Gastroesophageal sphincter (tissue), 4 donors: ENCODE measurements at places on chromosomes 2 and 18.

GRCh38 chr2:138469411-138469810 lies 32.2 kb upstream of the SPOPL start:
- no peak for ATAC-seq

DNA sequence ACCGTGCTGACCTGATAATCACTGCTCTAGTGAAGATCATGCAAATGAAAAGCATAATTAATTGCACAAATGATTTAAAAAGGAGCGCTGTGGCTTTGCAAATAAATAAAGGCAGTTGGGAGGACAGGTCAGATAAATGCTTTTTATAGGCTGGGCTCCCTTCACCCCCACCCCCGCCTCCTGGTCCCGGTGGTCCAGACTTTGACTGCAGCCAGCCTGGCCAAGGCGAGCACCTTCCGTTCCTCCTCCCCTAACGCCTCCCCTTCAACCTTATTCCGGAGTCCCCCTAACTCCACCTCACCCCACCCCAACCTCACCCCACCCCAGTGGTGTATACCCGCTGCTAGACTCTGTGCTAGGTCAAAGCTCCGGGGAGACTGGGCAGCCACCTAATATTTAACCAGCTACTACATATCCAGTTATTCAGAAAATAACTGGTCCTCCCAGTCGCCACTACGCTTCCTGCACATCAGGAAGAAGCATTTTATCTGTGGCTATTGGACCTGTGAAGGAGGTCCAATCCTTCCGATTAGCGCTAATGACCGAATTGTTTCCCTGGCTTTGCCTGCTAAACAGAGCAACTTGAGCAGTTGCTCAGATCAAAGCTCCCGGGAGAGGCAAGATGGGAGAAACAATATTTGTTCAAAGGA lies 3.7 kb upstream of the SP9 start:
- no peak for ATAC-seq

DNA sequence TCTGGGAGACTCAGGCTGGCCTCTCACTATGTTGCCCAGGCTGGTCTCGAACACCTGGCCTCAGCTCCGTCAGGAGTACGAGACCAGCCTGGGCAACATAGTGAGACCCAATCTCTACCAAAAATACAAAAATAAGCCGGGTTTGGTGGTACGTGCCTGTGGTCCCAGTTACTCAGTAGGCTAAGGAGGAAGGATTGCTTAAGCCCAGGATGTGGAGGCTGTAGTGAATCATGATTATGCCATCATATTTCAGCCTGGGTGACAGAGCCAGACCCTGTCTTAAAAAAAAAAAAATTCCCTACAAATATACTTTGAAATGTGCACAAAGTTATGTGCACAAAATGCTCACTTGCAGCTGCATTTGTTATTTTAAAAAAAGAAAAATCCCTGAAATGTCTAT lies 26.3 kb upstream of the AGAP1 start:
- ATAC-seq: no peak

DNA sequence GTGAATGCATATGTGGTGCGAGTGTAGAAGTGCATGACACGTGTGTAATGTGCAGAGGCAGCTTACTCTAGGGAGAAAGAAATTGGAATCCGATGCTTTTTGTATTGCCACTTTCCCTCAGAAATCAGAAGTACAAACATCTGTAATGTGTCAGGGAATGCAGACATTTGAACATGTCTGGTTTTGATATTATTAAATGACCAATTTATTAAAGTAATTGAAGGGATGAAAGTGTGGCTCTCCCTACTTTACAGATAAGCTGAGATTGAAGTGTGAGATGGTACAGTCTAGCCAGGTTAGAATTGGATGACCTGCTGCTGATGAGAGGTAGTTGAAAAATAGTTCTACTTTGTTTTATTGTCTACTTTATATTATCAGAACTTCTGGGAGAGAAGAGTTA lies 74.5 kb upstream of the NT5C1B start:
- ATAC-seq: no peak

- no peak for ATAC-seq
These were observed 404.4 kb downstream of the TRIB2 start for GRCh38 chr2:13121096-13121495.

DNA sequence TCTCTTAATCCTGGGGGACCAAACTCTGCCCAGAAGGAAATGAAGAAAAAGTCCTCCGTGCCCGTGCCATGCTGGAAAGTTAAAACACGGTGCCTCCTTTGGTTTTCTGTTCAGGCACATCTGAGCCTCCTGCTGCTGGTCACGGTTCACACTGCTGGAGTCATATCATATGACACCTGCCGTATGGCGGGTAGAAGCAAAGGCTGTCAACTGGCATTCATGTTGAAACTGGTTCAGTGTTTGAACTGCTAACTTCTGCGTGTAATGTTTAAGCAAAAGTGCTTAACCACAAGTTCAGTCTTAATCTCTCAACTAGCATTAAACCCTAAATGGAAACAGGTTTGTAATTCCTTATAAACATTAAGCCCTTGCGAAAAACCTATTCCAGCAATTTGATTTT lies 3.1 kb downstream of the STK39 start:
- ATAC-seq: no peak

- no peak for ATAC-seq
These were observed 6.1 kb downstream of the INO80C start for GRCh38 chr18:35491700-35492077.

DNA sequence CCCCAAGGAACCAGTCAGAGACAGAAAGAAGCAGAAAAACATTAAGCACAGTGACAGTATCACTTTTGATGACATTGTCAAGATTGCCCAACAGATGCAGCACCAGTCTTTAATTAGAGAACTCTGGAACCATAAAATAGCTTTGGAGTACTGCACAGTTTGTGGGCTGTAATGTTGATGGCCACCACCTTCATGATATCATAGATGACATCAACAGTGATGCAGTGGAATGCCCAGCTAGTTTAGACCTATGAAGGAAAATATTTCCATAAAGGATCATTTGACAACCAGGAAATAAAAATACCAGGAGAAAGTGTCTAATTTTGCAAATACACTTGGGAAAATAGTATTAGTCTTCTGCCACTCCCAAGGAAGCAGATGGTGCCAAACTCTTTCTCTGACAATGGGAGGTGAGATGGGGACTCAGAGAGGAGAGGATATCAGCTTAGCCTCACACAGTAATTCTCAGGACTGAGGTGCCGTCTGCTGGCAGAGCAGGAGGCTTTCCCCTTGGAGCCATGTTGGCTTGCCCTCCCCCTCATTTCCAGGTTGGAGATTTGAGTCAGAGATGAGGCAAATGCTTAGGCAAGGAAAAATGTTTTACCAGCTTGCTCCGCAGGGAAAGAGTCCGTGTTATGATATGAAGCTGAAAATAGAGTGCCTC lies 107.5 kb upstream of the CELF4 start:
- ATAC-seq: no peak

DNA sequence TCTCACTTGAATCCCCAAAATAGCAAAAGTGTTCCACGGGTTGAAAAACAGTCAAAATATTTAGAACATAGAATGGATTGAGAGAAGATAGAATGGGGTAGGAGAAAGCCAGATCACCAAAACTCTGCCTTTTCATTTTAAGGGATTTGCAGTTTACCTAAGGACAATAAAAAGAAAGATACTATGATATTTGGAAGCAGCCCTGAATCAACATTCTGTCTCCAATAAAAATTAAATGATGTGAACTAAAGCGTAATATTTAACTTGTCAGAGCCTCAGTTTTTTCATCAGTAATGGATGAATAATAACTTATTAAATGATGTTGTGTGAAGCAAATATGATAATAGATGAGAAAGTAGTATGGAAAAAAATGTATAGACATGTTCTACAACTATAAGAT lies 100.2 kb upstream of the REG3G start:
- no peak for ATAC-seq

DNA sequence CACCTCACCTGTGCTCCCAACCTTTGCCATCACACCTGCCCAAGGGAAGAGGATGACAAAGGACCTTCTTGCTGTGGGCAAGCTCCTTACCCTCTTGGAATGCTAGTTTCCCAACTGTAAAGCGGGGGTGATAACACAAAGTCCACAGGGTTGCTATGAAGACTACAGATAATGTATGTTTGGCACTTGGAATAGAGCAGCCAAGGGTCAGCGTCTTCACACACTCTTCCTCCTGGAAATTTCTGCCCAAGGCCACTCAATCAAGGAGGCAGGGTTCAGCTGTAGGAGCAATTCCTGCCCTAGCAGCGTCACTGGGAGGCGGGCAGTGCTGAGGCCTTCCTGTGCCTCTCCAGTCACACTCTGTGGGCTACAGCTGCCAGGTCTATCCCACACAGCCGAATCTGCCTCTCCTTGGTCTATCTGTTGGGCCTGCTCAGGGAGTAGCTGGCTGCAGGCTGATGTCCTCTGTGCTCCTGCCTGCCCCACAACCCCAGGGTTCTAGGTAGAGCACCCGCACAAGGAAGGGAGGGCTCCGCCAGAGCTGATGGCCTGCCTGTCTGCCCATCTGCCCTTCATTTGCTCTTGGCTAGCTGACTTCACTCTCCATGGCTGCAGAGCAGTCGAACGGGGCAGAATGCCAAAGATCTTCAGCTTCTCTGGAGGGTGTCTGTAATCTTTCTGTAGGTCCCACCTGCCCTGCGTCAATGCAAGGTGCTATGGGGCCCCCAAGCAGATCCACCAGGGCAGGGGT lies 91.9 kb downstream of the MRO start:
- ATAC-seq: no peak

DNA sequence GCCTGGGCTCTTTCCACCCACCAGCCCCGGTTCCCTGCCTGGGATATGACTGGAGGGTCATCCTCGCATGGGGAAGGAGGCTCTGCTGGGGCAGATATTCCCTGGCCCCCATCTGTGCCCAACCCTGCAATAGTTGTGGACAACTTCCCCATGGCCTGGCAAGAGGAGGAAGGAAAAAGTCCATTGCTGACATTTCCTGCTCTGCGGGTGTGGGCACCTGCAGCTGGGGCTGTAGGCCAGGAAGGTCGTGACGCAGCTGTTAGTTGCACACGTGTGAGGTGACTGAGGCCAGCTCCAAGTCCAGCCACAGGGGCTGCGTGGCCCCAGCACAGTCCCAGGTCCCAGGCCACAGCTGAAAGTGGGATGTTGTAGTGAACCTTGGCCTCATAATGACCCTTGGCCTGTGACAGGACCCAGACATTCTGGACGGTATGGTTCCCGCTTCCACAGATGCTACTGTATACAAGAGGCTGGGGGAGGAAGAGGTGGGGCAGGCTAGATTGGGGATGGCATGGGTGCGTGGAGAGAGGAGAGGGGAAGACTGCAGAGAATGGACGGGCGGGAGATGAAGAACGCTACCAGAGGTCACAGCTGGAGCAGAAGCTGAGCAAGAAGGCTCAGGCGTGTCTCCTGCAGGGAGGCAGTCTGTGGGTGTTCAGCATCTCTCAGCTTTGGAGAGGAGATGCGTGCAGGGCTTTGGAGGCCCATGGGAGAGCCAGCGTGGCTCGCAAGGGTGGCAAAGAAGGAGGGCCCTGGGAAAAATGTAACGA lies 22.1 kb downstream of the OTOF start:
- peak; percentile 62 for ATAC-seq

DNA sequence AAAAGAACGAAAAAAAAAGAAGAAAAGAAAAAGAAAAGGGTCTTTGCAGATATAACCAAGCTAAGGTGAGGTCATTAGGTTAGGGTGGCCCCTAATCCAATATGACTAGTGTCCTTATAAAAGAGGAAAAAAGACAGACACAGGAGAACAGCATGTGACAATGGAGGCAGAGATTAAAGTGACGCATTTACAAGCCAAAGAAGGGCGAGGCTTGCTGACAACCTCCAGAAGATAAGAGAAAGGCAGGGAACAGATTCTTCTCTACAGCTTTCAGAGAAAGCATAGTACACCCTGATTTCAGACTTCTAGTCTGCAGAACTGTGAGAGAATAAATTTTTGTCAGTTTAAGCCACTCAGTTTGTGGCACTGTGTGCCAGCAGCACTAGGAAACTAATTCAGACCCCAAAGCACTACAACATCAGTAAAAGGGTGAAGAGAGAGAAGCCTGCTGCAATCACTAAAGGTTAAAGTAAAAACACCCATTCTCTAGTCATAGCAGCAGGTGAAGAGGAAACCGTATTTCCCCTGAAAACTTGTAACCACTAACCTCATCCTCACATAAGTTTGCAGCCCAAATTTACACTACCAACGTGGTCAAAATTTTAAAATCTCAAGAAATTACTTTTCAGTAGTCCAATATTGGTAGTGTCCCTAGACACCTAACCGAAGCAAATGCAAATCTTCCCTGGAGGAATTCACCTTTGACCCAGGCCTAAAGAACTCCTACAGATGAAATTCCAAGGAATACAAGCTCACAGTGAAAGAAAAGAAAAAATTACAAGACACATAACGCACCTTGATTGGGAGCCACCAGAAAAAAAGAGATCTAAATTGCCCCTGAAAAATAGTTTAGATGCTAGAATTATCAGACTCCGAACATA lies 17.5 kb downstream of the REEP1 start:
- ATAC-seq: no peak

- no peak for ATAC-seq
These were observed 364.7 kb downstream of the GPD2 start for GRCh38 chr2:156800781-156801361.

- no peak for ATAC-seq
These were observed 191.6 kb downstream of the SEPTIN10 start for GRCh38 chr2:109422071-109422757.

- ATAC-seq: no peak
These were observed 5.7 kb upstream of the GCFC2 start for GRCh38 chr2:75716406-75716805.

- no peak for ATAC-seq
These were observed 13.3 kb upstream of the PPP4R1 start for GRCh38 chr18:9627642-9628041.

GRCh38 chr2:239275847-239276831 lies 124.7 kb downstream of the HDAC4 start:
- peak; percentile 66 for ATAC-seq

DNA sequence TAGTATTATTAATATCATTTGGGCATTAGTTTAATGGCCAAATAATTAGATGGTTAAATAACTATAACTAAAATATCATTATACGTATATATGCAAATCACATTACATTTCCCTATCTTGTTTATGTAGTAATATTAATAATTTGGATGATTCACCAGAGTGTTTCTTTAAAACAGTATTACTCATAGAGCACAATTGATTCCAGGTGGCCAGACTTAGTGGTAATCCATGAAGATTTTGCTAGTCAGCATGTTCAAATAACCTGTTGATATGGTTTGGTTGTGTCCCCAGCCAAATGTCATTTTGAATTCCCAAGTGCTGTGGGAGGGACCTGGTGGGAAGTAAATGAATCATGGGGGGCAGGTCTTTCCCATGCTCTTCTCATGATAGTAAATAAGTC lies 782.3 kb downstream of the LRP1B start:
- ATAC-seq: no peak

DNA sequence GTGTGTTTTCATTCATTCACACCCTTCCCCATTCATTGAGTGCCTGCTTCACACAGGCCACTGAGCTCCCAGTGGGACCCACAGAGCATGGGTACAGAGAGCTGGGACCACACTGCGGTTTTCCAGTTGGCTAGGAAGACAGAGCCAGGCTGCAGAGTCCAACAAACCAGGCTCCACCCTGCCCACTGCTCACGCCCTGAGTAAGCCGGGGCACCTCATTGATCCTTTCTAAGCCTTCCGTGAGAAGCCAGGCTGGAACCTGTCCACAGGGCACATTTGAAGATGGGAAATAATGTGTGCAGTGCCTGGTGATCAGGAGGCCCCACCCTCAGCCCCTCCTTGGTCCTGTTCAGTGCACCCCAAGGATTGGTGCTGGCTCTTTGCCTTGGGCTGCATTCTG lies 13.5 kb downstream of the KCNIP3 start:
- ATAC-seq: no peak

- ATAC-seq: no peak
These were observed 816.2 kb downstream of the TDRD15 start for GRCh38 chr2:21939967-21940366.
